ENCODE measurements at places on chromosomes 5 and 9. TPM values are rescaled to one million over a fixed set of nuclear protein-coding genes. Genes with fewer than 3 reads are reported as not detected.

Gene INSL4
- total RNA-seq = not detected

DNA sequence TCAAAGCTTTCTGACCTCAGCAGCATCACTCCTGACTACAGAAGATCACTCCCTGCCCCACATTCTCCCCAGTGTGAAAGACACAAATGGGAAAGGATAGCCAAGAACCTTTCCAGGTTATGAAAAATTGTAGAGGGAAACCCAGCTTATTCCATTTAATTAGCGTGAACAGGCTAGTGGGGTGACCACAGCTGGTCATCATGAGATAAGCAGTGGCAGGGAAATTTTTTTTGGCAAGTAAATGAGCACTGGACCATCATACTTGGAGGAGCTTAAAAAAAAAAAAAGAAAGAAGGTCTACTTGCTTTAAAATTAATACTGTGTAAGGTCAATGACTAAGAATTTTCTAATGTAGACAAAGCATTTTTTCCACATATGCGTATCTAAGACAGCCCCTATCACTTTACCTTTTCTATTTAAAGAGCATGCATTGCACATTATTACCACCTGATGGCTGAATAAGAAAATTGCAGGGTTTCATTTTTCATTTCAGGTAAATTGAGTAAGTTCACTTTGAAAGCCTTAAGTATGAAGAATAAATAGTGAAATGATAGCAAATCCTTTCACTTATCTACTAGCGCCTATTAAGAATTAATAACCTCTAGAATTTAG is 123.6 kb downstream of the ELAVL2 start:
- no peak for DNase-seq

DNA sequence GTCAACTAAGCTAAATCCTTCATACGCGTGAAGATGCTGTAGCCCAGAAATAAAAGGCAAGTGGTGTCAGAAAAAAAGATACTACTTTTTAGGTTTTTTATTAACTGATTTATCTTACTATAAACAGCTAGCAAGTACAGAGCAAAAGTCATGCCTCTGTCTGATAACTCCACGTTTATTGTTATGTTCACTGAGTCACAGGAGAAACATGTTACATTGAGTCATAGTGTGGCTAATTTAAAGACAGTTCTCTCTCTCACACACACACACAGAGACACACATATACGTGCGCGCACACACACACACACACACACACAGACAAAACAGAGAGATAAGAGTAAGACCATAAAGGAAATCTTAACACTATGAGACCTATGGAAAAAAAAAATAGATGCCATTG is 770.0 kb upstream of the CDH10 start:
- peak; percentile 53 for DNase-seq

GRCh38 chr5:68711293-68712200 is 382.3 kb upstream of the SLC30A5 start:
- DNase-seq = no peak

- DNase-seq = peak; percentile 53
Measured at GRCh38 chr9:78539904-78540303, 243.0 kb downstream of the PSAT1 start.

- no peak for DNase-seq
Measured at GRCh38 chr9:94801681-94802080, 75.2 kb downstream of the AOPEP start.

GRCh38 chr5:76144513-76145274 is 61.5 kb downstream of the SV2C start:
- DNase-seq = no peak

Gene FAF2
- total RNA-seq = 49.2 TPM

Gene LRRC19
- total RNA-seq = not detected

Gene FAM221B
- not detected for total RNA-seq

DNA sequence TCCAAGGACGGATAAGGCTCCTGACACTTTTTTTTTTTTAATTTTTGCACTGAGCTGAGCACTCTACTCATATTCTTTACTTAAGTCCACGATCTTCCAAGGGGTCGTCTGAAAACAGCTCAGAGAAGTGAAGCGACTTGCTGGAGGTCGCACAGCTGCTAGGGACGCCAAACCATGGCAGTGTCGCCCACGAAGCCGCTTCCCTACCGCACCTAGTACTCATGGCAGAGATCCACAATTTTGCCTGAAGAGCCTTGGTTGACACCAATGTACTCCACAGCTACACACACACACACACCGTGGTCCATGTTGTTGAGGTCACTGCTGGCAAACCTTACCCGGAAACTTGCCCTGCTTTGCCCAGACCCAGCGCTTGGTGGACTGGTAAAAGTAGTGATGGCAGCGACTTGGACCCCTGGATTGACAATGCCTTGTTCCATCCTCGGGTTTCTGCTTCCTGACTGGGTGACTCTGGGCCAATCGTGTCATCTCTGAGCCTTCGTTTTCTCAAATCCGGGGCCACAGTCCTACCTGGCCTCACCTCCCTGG is 521 bp upstream of the SLIT3 start:
- DNase-seq = peak; percentile 36

GRCh38 chr5:5700549-5700948 is 278.1 kb downstream of the ICE1 start:
- DNase-seq = no peak

- no peak for DNase-seq
Measured at GRCh38 chr5:61081741-61082140, 80.5 kb downstream of the SMIM15 start.

DNA sequence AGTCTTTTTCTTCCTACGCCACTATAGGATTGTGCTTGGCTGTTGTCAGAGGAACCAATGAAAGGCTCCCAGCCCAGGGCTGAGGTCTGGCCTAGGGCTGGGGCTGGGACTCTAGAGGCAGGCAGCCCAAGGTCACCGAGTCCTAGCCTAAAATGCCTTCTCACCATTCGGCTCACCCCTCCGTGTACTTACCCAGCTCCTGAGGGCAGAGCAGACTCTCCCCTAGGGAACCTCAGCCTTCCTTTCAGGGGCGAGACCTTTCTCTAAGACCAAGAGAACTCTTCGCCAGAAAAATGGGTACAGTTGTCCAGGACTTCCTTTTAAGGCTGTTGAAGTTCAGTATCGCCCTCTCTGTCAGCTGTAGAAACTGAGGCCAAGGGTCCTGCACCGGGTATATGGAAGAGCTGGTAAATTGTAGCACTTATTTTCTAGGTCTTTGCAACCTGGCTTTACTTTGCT is 1.7 kb upstream of the SPRY4 start:
- DNase-seq = no peak

Gene ANKHD1
- total RNA-seq = 45.8 TPM

GRCh38 chr9:13179257-13179656 is 100.2 kb downstream of the MPDZ start:
- DNase-seq = no peak

- DNase-seq = no peak
Measured at GRCh38 chr5:113133211-113133975, 156.8 kb downstream of the DCP2 start.

GRCh38 chr5:112372543-112372942 is 46.5 kb downstream of the EPB41L4A start:
- DNase-seq = no peak

Gene LCN6
- total RNA-seq = not detected

DNA sequence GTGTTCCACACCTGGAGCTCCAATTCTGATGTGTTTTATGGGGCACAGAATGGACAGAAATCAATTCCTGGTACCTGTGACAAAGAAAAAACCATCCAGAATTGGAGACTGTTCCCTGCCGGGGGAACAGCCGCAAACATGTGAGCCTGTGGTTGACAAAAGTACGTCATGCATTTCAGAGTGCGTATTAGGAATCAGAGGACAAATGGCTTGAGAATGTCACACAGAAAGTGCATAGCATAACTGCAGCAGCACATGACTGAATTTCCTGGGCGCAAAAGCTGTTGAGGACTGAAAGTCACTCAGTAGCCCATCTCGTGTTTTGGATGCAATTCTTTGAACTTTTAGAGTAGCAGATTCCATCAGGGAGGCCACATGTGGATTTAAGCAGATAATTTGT is 85.1 kb downstream of the TRIO start:
- no peak for DNase-seq

- no peak for DNase-seq
Measured at GRCh38 chr5:88142886-88143692, 125.6 kb downstream of the TMEM161B start.

- no peak for DNase-seq
Measured at GRCh38 chr5:43140286-43140685, 19.6 kb downstream of the ZNF131 start.

DNA sequence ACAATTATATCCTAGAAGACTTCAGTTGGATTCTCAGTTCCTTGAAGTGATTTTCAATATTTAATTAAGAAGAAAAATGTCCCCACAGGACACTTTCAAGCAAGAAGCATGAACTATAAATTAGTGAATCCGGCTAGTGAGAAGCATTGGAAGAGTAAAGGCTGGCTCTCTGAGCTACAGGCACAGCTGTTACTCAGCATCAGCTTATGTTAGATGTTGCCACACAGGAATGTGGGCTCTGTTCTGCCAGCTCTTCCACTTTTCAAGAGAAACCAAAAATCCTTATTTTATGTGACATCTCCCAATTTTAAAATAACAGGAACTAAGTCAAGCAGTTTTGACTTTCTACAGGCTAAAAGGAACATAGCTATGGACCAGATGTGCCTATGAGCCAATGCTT is 14.9 kb downstream of the ZNF474 start:
- no peak for DNase-seq

Measured in Daoy (cell line).